COLO829 (cell line): ENCODE measurements at places on chromosomes 7 and 10.

DNA sequence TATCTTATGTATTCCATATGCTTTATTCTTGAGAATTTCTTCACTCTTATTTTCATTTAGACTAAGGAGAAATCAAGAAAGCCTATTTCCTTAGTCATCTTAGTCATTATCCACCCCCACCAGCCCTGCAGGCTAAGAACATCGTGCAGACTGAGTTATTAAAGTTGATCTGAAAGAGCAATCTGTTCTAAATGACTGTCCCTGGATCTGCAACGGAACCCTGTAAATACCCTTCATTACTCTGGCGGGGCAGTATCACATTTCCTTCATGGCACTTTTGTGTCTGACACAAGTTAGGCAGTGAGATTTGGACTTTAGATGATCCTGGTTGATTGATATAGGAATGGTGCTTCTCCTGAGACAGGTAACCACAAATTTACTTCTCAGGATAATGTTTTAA lies 3.5 kb upstream of the MYPN start:
- DNase-seq: peak; percentile 70

- DNase-seq: no peak
These were observed 247.7 kb downstream of the IPMK start for GRCh38 chr10:58019863-58020537.

- DNase-seq: no peak
These were observed 75.5 kb upstream of the RET start for GRCh38 chr10:43001427-43001795.

- DNase-seq: peak; percentile 6
These were observed 73.0 kb upstream of the CABCOCO1 start for GRCh38 chr10:61589547-61590243.

DNA sequence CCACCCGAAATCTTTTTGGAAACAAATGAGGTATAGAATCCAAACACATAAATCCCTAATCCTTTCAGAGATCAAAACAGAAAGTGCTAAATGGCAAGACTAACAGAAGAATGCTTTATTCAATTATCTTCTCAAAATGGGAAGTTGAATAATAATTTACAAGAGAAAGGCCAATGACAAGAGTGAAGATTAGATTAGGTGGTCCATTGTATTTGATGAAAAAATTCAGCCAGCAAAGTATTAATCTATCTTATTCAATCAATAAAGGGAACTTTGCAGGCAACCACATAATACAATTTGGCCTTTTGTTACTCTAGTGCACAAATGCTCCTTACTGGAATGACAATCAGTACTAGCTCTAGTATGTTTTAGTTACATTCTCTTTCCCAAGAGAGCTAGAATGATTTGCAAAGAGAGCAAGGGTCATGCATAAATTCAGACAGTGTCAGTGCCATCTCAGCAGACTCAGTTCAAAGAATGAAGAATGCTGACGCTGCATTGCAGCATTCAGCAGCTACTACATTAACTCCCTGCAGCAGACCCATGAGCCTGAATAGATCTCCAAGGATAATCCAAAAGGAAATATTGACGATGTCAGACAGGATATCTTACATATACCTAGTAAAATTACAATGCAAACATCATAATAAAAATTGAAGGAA lies 131.8 kb downstream of the ANK3 start:
- no peak for DNase-seq
